ENCODE measurements at places on chromosomes 12 and 14.

DNA sequence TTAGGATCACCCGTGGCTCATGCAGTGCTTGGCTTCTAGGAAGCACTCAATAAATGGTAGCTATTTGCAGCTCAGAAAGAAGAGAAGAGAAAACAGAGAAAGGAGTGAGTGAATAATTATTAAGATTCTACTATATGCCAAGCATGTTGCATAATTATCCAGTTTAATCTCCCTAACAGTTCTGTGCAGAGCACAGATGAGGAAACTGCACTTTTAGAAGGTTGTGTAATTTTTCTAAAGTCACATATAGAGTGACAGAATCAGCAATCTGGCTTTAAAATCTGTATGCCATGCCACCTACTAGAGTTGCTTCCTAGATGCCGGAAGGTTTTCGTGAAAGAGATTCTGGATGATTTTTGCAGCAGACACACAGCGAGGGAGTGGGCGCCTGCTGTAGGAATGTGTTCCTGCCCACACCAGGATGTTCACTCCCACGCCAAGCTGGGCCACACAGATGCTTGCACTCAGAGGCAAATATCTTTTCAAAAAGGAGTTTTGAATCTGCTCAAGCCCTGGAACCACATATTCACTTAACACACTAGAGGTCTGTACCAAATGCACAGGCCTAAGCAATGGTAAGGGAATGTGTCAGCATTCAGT is 50.2 kb upstream of the SMCO2 start:
- no peak for DNase-seq

DNA sequence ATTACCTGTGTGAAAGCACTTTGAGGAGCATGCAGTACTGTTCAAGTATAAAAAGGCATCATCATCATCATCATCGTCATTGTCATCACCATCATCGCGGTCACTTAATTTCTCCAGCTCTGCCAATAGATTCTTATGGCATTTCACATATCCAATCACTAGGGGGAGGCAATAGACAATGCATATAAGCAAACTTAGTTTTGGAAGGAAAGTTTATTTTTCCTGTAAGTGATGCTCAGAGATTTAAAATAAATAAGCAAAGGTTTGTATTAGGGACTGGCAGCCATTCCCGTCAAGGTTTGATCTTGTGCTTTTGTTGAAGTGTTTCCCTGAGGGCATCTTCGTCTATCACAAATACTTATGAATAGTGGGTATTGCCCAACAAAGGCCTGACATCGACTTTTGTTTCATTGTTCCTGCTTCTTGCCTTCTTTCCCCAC is 127.4 kb downstream of the KTN1 start:
- DNase-seq = no peak

DNA sequence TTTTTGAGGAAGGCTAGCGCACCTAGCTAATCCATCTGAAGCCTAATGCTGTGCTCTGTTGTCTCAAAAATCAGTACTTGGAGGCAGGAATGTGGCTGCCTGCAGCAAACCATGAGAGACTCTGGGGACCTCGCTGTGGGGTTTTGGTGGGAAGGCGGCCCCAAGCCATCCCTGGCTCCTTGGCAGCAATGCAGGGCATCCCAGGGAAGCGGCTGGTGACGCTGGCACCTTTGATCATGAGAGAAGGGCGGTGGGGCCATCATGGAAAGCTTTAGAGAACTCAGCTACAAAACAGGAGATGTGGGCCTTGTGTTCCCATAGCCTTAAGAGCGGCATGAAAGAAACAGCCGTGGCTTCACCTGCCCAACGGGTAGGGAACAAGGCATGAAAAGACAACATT is 101.1 kb upstream of the SFSWAP start:
- DNase-seq = no peak

DNA sequence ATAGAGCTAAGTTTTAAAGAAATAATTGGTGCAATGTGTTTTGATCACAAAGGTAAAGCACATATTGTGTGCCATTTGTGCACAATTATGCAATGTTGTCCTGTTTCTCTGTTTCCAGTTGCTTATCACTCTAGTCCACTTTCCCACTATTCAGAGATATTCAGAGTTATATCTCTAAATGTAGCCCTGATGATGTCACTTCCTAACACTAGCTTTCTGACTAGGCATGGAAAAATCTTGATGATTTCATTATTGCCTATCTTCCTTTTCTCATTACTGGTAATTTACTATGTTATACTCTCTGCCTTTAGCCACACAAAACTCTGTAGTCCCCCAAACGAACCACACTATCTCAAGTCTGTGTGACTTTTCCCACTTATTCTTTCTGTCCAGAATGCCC is 221.2 kb downstream of the TRHDE start:
- DNase-seq = no peak

DNA sequence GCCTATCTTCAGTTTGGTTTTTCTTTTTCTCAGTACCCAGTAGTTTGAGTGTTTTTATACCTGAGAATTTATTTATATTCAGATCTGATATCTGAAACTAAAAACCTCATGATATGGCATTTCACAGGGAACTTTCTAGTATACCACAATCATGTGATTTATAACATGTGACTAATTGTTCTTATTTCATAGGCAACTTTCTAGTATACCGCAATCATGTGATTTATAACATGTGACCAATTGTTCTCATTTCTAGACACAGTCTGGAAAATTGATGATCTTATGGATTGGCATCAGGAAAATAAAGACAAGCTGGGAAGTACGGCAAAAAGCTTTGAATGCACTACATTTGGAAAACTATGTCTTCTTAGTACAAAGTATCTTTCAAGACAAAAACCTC is 20.6 kb downstream of the ZNF268 start:
- DNase-seq = no peak

- no peak for DNase-seq
Observed at GRCh38 chr14:97854918-97855317, 1057.7 kb downstream of the VRK1 start.

DNA sequence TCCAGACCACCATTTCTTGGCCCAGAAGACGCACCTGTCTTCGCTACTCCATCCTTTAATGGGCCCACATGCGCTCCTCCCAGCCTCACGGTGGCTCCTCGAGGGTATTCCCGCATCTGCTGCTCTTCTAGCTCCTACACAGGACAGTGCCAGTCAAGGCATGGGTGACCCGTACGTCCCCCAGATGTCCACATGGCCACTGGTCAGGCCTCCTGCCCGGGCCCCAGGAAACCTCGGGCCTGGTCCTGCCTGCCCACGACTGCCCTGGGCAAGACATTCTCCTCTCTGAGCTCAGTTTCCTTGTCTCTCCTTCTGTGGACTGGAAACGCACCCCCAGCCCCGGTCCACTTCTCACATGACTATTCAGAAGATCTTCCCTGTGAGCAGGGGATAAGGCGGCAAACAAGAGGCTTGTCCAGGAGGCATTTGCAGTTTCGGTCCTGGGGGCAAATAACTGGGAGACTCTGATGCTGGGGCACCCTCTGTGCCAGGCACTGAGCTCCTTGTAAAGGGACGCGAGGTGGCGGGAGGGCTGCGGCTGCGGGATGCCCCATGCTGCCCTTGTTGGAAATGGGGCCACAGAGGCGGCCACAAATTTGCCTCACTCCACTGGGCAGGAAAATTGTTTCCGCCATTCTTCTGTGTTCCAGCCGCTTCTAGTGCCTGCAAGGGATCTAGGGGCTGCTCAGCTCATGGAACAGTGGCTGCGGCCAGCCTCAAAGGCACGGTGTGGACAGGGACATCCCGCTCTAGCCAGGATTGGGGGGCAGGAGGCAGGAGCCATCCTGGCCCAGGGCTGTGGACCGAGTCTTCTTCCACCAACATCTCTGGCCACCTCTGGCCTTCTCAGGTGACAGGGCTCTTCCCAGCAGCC is 6.8 kb upstream of the BEGAIN start:
- no peak for DNase-seq

DNA sequence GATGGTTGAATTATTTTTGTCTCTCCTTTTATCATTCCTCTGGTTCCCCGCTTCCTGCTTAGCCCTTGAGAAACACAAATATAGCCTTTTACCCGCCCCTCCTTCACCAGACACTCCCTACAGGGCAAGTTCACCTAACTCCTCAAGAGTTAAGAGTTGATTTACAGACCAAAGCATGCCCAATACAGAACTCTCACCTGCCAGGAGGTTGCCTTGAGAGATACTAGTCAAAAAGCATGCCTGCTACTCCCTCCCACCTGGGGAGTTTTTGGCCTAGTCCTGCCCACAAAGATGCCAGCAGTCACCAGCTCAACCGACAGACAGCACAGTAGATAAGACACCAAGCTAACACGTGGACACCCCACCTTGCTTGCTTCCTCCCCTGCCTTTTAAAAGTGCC is 11.2 kb downstream of the LGMN start:
- DNase-seq = no peak

DNA sequence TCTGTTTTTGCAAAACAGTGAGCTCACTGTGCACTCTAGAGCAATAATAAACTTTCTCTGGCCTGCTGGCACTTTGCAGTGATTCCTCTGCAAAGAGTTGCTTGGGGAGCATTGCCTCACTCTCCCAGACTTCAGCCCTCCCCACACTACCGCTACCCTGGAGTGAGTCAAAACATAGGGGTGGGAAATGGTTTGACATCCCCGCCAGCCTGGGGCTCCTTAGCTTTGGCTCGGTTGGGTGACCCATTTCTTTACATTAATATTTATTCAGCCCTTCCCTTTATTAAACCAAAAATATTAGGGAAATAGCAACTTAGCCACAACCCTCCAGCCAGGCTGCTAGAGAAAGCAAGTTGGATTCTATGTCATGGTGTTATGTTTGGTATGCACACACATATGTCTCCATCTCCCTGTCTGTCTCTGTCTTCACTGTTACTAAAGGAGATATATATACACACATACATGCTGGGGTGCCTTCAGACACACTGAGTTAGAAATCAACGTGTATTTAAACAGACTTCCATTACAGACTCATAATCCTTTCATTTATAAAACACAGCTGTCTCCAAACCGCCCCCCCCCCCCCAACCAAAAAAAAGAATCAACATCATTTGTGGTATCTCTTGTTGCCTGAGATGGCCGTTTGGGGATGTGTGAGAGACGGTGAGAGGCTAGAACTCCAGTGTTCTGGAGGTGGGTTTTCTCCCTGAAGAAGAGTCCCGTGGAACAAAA is 3.4 kb upstream of the IRF2BPL start:
- DNase-seq = no peak

GRCh38 chr14:23694949-23695663 is 58.9 kb downstream of the DHRS2 start:
- no peak for DNase-seq

GRCh38 chr12:95605875-95606274 is 54.6 kb upstream of the USP44 start:
- no peak for DNase-seq

- DNase-seq = no peak
Observed at GRCh38 chr12:9343731-9344130, 135.5 kb upstream of the PZP start.

DNA sequence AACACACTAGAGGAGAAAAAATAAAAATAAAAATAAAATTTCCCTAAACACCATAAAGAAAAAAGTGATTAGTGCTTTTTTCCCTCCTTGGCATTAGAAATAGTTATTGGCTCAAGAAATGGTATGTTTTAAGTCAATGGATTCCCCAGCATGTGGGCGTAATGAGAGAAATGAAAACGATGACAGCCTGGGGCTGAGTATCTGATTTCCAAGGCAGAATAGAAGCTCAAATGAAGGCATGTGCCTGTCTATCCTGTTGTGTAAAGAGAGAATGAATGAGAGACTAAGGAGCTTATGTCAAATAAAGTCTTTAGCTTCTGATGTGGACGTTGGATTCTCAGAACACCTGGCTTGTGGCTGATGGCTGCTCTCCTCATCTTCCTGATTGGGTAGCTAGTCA is 1408.4 kb upstream of the TMEM132C start:
- no peak for DNase-seq

- no peak for DNase-seq
Observed at GRCh38 chr12:68608191-68608590, 2.5 kb upstream of the RAP1B start.

GRCh38 chr12:726281-727140 is 25.9 kb upstream of the WNK1 start:
- no peak for DNase-seq
